ENCODE measurements at places on chromosomes 5 and 9. TPM values are rescaled to one million over a fixed set of nuclear protein-coding genes. Genes with fewer than 3 reads are reported as not detected.
A peak's percentile ranks its signal among the peaks of the same experiment; 100 is the strongest.

The PHF24 gene
- not detected for total RNA-seq

DNA sequence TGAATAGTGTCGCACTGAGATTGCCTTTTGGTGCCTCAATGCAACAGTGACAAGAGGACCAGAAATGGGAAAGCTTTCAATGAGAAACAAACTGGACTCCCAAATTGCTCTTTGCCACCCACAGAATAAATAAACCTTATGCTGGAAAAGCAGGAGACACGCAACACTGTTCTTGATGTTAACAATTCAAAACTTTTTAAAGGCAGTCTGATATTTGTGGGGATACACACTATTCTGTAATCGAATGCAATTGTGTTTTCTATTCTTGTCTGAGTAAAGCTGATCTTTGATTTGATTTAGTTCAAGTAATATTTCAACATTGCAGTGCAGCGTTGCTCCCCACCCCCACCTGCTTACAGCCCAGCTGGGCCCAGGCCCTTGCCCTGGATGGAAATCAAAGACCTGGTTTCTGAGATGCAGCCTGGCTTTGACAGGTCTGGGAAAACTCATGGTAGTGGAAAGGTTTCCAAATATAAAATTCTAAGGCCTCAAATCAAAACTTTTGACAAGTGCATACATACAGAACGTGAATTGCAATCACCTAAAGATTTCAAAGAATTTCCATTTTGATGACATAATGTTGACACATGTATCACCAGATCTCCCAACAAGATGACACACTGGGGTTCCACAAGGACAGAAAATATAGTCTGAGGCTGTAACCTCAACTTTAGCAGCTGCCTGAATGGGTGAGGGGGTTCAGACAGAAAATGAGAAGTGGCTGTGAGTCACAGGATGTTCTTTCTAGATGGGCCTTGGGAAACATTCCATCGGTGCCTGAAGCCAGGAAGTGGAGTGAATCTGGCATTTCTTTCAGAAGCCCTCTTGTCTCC, 55.1 kb downstream of the ABCA1 start:
- peak; percentile 99 for DNase-seq

DNA sequence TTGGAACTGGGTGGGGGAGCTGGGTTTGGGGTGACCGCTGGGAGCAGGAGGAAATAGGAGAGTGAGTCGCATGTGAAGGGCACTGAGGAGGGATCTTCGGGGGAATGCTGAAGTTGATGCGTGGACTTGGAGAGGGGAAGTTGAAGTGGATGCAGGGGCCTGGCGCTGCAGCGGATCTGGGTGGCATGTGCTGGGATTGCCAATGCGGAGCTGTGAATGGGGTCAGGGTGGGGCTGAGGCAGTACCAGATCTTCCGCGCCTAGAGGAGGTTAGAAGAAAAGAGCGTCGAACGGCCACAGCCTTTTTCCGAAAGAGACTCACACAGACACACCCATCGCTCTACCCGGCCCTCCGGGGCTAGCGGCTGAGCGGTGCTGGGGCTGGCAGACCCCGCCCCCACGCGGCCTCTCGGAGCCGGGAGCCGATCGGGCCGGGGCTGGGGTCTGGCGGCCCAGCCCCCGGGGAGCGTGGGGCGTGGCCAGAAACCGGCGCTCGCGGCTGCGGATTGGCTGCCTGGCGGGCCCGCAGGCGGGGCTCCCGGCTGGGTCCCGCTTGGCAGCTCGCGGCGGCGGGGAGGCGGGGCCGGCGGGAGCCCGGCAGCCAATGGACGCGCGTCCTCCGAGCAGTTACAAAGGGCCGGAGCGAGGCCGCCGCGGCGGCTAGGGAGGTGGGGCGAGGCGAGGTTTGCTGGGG, at the start of gene TGFBR1:
TGFBR1 (plus strand) TSS at position 655 of the 693 bp plus-strand sequence. CDS start 93 bp downstream, outside the sequence.
- DNase-seq = peak; percentile 93

- DNase-seq = no peak
Measured at GRCh38 chr5:78328585-78329173, 31.7 kb upstream of the SCAMP1 start.

DNA sequence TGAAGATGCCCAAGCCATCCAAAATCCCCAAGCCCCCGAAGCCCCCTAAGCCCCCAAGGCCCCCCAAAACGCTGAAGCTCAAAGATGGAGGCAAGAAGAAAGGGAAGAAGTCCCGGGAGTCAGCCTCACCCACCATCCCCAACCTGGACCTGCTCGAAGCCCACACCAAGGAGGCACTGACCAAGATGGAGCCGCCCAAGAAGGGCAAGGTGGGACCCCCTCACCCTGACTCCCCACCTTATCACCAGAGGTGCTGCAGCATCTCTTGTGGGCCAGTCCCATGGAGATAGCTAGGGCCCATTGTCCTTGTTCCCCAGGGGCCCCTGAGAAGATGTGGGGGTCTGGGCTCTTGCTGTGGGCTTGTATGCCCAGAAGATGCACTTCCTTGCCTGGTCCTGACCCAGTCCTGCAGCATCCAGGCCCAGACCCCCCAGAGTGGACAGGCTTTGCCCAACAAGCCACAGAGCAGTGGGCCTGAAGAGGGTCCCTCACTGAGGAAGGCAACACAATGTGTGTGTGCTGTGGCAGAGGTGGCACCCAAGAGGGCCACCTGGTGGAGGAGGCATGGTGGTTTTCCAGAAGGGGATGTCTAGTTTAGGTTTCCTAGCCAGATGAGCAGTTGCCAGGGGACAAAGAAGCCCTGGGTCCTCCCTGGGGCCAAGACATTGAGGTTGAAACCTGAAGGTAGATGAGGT, 84.1 kb downstream of the PHF2 start:
- no peak for DNase-seq

GRCh38 chr9:98162613-98163012, 29.8 kb downstream of the CORO2A start:
- no peak for DNase-seq
